Stimulated activated CD4-positive, alpha-beta T cell treated with anti-CD3 and anti-CD28 coated beads, Interleukin-1b, Interleukin-23, amount 100 ng/mL, for 48 hours (primary cell): ENCODE measurements at places on chromosomes 2 and 18.

DNA sequence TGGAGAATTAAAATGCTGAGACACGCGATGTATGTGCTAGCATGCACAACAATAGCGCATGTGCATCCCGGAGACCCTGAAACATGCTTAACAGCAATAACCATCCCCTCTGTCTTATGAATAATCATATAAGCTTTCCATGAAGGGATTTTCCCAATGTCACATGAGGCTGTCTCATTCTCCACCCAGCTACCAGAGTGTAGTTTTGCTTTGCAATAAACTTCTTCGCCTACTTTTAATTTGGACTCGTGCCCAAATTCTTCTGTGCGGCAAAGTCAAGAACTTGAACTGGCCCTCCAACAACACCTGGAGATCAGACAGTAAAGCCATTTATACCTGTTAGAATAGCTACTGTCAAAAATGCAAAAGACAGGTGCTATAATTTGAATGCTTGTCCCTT lies 15.5 kb downstream of the LYG1 start:
- DNase-seq: no peak

- no peak for DNase-seq
These were observed 172.9 kb upstream of the SETBP1 start for GRCh38 chr18:44507729-44508325.

GRCh38 chr18:63366213-63367052 lies 573 bp downstream of the KDSR start:
- peak; percentile 77 for DNase-seq

DNA sequence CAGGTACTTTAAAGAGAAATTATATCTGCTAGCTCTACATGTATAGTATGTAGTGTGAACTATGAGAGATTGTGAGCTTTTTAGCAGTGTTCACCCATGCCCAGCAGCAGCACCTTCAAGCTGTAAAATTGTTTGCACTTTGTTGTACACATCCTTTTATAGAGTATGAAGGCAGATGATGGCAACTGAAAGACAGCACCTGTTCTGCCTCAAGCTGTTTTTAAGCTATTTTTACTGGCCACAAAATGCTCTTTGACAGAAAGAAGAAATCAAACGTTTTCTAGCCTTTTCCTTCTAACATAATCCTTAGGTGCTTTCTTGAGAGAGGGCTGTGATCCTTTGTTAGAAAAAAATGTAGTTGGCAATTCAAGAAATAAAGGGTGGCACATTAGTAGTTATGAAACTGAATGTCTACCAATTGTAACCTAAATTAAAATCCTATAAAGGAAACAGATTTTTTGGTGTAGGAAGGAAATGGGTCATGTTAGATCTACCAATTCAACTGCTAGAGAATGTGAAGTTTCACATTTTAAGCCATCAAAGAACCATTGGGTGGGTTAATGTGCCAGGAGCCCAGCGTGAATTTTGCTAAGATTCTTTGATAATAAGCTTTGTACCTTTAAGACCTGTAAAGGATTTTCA lies 59.5 kb downstream of the R3HDM1 start:
- DNase-seq: no peak

GRCh38 chr2:120368086-120368485 lies 22.1 kb downstream of the INHBB start:
- no peak for DNase-seq
